Upper lobe of left lung (tissue), 6 donors: ENCODE measurements at places on chromosomes 2 and 18. TPM values are rescaled to one million over a fixed set of nuclear protein-coding genes. Genes with fewer than 3 reads are reported as not detected.
A peak's percentile ranks its signal among the peaks of the same experiment; 100 is the strongest.

The HOXD12 gene
- not detected for total RNA-seq

The PSMD14 gene
- 18.9 TPM for total RNA-seq

- no peak for DNase-seq
Observed at GRCh38 chr2:197033222-197033621, 106.7 kb upstream of the PGAP1 start.

DNA sequence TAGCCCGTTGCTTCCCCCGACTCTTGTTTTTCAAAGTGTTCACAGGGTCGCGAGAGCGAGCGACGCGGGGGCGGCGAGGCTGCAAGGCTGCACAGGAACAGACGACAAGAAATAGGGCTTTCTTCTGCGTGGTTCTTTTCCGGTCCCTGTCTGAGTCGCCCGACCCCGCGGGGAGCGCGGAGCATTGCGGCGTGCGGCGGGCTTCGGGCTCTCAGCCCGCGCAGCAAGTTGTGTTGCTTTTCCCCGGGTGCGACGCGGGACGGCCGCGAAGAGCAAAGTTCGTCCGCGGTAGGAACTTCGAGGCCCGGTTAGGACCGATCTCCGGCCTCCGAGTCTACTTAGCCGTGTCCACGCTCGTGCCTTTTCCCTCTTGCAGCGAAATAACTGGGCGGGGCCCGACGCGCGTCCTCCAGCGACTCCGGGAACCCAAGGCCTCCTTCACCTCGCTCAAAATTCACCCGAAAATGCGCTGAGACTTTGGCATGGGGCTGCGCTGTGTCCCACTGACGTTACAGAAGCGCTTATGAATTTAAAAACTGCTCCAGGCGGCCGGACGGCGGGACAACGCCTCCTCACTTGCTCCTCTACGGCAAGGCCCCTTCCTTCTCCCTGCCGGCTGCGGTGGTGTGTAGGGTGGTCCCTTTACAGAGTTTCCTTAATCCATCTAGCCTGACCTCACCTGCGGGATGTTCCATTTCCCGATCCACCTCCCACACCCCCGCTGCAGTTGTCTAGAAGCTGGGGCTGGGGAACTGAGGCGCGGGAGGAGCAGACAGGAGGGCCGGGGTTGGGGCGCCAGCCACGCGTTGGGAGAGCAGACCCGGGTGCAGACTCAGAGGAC lies 1.5 kb upstream of the BCL2L11 start:
- peak; percentile 31 for DNase-seq

DNA sequence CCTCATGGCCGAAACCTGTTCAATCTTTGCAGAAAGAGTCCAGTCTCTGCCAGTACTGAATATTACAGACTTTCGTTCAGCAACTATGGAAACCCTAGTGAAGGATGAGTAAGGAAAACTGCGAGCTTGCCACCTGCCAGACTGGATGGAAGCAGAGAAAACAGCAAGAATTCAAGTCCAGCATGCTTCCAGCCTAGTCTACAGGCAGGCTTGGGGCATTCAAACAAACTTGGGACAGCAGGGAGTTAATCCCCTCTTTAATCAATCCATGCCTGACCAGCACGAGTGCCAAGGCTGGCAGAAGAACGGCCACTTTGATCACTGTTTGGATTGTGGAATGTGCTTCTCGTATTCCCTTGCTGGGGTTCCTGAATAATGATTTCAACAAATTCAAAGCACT lies 145.2 kb downstream of the EPHA4 start:
- DNase-seq, result no peak

- DNase-seq, result no peak
Observed at GRCh38 chr2:232641153-232641848, 7.9 kb downstream of the EFHD1 start.

GRCh38 chr2:189782221-189782671 lies 1.9 kb downstream of the ORMDL1 start:
- DNase-seq, result no peak

- DNase-seq, result peak; percentile 19
Observed at GRCh38 chr2:238947920-238948710, 100.2 kb downstream of the TWIST2 start.

DNA sequence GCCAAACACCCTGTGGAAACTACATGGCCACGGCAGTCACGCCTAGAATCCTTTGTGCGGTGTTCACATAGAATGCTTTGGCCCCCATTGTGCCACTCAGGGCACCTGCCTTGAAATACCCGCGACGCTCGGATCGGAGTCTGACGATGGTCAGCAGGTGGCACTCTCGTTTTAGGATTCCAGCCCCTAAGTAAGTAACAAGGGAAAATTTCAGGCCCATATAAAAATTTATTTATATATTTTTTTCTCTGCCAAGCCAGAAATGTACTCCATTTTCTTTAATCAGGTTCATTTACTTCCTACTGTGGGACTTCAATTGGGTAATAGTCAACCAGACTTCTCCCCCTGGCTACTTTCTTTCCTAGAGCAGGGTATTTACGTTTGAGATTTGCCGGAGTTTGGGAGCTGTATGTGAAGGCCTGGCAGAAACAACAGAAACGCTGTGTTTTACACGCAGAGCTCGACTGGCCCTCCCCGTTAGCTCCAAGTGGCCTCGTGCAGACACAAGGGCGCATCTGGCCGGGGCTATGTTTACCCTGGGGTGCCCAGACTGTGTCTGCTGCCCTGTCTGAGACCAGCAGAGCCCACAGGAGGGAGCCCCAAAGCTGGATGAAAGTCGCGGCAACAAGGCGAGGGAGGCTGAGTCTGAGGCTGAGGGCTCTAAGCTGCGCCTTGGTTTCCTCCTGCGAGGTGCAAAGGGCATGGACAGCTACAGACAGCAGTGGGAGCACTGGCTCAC lies 41.6 kb downstream of the LRRC30 start:
- peak; percentile 60 for DNase-seq
